ENCODE measurements at places on chromosomes 7 and 10.

DNA sequence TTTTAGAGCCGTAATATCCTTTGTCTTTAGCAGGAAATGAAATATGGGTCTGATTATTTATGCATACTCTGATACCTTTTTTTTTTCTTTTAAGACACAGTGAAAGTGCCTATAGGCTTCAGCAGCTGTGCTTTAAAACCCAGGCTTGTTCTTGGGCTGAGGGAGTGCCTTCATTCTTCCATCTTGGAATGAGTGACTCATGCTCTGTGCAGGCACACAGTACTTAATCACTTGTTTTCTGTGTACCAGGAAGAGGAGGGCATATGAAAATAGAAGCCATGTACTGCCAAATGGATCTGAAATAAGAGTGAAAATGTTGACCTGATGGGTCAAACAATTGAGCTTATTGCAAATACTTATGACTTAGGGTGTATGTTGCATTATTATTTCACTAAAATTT is 12.0 kb downstream of the INPP5F start:
- no peak for DNase-seq

DNA sequence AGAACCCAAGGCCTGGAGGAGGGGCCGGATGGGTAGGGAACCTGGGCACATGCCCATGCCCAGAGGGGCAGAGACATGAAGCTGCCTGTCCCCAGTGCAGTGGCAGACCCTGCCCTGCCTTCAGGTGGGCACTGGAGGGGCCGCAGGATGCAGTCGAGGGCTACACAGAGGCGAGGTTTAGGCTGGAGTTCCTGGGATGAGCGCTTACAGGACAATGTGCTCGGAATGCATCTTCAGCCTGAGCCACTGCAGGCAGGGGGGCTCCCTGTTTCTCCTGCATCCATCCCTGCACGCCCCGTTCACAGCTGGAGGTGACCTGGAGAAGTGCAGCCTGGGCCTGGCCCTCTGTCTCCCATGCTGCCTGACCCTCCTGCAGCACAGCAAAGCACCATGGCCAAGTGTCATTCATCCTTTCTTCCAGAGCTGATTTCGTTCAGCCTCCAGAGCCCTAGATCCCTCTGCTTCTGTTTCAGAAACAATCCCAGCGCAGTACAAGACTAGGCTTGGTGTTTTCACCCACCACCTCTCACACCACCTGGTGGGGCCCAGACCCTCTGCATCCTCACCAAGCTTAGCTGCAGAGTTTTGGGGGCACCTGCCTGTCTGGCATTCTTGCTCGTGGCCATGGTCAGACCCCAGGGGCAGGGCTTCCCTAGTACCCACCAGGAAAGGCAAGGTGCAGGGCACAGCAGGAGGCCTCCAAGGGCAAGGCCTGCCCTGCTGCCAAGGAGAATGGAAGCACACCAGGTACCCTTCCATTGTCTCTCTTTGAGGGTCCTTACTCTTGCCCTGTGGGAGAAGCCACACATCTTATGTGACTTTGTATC is 311.9 kb downstream of the TCERG1L start:
- DNase-seq: no peak

- no peak for DNase-seq
These were observed 18.0 kb downstream of the NEBL start for GRCh38 chr10:20879136-20879535.

- DNase-seq: no peak
These were observed 223.0 kb downstream of the AHR start for GRCh38 chr7:17521437-17521836.

- DNase-seq: peak; percentile 70
These were observed at the start of gene PRKAG2 for GRCh38 chr7:151876899-151877777. TSS of gene PRKAG2 (minus strand) at chr7:151877115. CDS start at chr7:151876620, 495 bp downstream.

- DNase-seq: no peak
These were observed 30.8 kb upstream of the EIF4H start for GRCh38 chr7:74143383-74143782.

DNA sequence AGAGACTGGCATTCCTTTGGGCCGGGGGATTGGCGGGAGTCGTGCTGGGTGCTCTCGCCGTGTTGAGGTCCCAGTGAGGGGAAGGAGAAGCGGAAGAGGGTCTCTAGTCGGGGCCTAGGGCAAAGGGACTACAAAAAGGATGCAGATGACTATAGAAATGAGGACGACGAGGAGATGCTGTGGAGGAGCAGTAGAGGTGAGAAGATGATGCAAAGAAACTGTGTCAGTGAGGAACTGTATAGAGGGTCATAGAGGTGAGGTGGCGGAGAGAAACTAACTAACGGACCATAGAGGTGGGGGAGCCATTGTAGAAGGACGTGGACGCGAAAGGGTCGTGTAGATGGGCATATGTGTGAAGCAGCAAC is 324 bp downstream of the TWNK start:
- DNase-seq: no peak

DNA sequence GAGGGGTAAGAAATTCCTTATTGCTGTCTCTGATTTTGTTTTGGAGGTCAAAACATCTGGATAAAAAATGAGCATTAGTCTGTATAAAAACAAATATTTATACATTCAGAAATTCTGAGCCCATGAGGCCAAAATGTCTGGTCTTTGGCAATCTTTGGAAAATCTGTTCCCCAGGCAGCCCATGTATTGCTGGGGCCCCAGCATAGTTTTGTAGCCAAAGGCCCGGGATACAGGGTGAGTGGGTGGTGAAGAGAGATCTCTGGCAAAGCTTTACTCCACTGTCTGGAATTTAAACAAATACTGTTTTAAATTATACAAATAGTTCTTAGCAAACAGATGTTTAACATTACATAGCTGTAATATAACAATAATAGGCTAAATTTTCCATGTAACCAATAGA is 134.7 kb upstream of the GALNT17 start:
- DNase-seq: no peak

DNA sequence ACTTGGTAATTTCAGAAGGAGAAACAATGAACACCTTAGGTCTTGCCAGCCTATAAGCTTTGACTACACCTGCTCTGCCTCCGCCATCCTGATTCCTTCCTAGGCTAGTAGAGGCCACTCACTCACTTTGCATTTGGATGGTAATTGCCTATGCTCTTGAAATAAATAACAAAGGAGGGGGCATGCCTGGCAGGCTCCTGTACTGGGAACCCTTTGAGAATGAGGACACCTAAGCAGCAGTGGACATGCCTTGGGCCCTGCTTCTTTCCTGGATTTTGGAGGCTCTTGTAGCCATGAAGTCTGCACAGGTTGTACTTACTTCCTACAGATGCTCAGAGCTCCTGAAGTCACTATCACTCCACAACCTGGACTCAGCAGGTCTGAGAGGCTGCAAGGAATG is 65.8 kb downstream of the BLNK start:
- DNase-seq: no peak

DNA sequence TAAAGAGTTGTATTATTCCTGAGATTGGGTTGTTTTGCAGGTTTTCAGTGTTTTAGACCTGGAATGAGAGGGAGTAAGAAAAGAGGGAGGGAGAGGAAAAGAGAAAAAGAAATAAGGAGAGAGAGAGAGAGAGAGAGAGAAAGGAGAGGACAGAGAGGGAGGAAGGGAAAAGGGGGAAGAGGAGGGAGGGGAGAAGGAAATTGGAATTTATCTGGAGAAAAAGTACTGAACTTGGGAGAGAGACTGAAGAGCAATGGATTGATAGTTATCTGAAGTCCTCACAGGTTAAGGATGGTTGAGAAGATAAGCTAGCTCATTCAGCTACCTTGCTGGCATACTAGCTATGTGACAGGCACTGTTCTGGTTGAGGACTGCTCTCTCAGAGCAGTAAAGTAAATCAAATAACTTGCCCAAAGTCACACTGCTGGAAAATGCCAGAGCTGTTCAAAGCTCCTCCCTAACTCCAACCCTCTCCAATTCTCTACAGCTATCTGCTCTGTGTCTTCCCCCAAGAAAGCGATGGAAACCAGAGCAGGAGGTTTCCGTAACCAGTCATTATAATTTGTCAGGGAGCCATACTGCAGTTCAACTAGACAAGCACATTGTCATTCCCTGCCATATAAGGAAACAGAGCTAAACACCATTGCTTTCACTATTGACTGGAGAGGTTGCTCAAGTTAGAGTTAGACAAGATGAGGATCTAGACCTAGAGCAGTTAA is 10.7 kb downstream of the CALD1 start:
- DNase-seq: no peak

- DNase-seq: peak; percentile 12
These were observed 177.9 kb downstream of the PDE1C start for GRCh38 chr7:31892099-31892829.

GRCh38 chr10:28730031-28730778 is 52.9 kb downstream of the BAMBI start:
- DNase-seq: no peak

DNA sequence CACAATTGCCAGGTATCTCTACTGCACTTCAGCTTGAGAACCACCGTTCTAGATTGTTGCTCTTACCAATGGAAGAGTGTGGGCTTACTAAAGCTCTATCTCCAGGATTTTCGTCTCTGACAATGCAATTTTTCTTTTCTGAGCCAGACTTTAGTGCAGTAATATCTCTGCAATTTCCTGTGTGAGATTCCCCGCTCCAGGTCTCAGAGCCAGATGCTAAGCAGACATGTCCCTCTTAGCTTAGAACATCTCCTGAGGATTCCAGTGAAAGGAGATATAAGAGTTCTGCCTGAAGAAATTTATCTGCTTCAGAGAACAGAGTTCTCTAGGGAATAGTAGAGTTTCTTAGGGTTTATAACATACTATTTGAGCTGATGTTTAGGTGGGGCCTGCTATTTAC is 82.0 kb downstream of the SND1 start:
- no peak for DNase-seq

GRCh38 chr10:506451-507354 is 182.8 kb downstream of the DIP2C start:
- no peak for DNase-seq

GRCh38 chr7:26705567-26705966 is 158.8 kb downstream of the SKAP2 start:
- DNase-seq: no peak

GRCh38 chr7:120033114-120033513 is 239.9 kb upstream of the KCND2 start:
- DNase-seq: no peak

GRCh38 chr7:113891031-113891350 is 27.8 kb downstream of the PPP1R3A start:
- DNase-seq: no peak

DNA sequence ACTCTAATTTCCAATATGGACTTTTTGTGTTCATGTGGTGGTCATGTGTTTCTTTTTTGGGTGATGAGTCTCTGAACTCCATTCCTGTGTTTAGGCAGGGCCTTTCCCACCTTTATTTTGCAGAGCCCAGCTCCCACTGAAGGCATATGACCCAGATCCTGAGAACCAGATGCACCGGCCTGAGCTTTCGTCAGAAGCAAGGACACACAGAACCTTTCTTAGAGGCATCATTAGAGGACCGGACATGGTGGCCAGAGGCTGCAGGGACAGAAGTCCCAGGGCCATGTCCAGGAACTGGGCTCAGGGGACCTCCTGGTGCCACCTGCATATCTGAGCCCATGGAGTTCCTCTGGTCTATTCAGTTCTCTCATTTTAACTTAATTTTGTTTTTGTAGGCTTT is 200.9 kb upstream of the ZNF32 start:
- no peak for DNase-seq

GRCh38 chr10:34154383-34154900 is 660.7 kb downstream of the PARD3 start:
- no peak for DNase-seq

- DNase-seq: no peak
These were observed 77.8 kb upstream of the SH2B2 start for GRCh38 chr7:102208826-102209225.

DNA sequence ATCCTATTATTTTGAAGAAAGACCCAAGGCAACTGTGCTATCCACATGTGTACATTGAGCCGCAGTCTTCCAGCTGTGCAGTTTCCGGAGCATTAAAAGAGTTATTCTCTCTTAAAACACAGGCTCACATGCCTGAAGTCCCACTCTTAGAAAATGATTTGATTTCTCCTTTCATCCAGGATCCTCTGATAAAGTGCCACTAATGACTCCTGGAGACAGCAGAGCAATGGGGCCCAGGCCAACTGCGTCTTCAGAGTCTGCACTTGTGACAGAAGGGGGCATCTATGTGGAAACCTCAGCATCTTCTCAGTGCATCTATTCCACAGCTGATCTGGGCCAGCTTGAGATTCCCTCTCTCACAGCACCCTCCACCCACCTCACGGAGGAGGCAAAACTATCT is 482.1 kb upstream of the AKR1E2 start:
- DNase-seq: no peak

- DNase-seq: no peak
These were observed 121.9 kb downstream of the BBS9 start for GRCh38 chr7:33251301-33251700.

GRCh38 chr7:20307119-20307518 is 23.6 kb upstream of the ITGB8 start:
- peak; percentile 12 for DNase-seq

GRCh38 chr10:23535381-23535780 is 96.5 kb downstream of the OTUD1 start:
- no peak for DNase-seq

DNA sequence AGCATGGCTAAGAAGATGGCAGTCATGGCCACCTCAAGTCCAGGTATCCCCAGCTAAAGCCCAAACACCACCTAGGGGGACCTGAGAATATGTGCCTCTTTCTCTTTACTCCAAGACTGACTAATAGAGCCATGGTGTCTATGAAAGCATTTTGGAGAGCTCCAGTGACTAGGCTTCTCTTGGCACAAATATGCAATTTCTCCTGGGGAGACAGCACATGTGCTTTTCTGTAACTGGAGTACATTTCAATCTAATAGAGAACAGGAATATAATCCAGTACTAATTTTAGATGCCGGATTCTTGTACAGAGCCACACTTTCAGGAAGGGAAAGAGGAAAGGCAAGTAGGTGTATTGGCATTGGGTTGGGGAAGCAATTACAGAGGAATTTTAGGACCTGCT is 260.1 kb downstream of the BMPER start:
- DNase-seq: no peak

Data from GM19239 (cell line).